ENCODE measurements at places on chromosomes 2 and 18.
A peak's percentile ranks its signal among the peaks of the same experiment; 100 is the strongest.

DNA sequence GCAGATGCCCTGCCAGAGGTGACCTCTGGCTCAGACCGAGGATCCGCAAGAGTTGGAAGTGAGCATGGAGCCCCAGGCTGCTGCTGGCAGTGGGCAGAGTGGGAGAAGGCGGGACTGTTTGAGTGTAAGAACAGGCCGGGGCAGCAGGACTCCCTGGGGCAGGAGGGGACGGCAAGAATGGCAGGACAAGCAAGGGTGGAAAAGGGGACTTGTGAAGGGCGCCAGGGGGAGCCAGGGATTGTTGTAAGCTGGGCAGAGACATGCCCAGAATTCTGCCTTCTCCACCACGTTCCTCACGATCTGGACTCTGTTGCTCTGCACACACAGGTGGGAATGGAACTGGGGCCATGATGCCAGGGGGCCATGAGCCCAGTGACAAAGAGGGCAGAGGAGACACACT, 72.3 kb upstream of the TMEM200C start:
- DNase-seq, result no peak

DNA sequence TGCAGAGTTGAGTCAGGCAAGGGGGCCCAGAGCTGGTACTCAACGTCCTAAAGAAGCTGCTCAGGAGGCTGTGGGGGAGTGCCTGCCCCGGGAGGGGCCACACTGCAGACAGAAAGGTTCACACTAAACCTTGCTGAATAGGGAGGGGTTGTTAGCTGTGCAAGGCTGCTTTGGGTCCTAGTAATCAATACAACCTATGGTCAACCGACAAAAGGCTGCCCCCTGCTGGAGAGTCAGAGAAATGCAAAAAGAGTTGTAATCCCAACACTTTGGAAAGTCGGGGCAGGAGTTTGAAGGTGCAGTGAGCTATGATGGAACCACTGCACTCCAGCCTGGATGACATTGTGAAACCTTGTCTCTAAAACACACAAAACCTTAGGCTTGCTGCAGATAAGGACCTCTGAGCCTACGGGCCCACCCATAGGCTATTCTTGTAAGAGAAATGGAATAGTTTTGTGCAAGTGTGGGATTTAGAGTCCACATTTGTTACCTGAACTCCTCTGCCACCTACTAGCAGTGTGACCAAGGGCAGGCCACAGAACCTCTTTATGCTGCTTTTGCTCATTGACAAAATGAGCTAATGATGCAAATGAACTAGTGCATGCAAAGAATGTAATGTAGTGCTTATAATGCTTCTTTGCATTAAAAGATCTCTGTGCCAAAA, 81.5 kb downstream of the PRPF40A start:
- no peak for DNase-seq

DNA sequence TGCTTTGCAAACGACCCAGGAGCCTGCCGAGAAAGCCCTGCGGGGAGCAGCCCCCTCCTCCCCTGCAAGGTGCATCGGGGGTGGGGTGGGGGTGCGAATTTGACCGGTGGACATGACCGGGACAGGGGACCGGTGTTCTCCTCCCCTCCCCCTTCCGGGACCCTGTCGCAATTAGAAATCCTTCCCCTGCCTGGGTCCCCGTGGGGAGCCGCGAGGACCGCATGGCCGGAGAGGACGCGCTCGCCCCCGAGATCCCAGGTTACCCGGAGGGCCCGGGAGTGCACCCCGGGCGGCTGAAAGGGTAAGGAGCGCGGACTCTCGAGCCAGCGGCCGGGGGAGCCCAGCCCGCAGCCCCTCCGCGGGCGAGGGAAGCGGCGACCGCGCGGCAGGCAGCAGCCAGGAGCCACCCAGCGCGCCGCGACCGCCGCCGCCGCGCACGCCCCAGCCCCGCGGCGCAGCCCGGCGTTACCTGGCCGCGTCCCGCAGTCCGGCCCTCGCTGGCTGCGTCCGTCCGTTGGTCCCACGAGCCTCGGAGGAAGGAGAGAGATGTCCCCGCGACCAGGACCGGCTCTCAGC, 482 bp downstream of the DLGAP1 start:
- DNase-seq, result no peak

DNA sequence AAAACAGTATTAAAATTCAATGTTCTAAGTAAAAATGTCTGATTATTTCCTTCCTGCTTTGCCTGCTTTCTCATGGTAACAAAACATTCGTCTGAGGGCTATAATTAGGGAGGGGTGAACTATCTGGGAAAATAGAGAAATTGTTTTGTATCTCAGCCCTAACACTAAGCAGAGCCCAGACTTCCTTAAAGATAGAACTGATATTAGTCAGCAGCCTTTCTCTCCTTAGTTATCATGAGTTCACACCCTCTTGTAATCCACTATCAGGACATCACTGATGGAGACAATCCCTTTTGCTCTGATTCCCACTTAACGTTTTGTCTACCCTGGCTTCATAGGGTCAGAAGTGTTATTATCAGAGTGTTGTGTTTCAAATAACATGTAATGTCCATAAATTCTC, 701.1 kb upstream of the ZEB2 start:
- DNase-seq, result no peak

DNA sequence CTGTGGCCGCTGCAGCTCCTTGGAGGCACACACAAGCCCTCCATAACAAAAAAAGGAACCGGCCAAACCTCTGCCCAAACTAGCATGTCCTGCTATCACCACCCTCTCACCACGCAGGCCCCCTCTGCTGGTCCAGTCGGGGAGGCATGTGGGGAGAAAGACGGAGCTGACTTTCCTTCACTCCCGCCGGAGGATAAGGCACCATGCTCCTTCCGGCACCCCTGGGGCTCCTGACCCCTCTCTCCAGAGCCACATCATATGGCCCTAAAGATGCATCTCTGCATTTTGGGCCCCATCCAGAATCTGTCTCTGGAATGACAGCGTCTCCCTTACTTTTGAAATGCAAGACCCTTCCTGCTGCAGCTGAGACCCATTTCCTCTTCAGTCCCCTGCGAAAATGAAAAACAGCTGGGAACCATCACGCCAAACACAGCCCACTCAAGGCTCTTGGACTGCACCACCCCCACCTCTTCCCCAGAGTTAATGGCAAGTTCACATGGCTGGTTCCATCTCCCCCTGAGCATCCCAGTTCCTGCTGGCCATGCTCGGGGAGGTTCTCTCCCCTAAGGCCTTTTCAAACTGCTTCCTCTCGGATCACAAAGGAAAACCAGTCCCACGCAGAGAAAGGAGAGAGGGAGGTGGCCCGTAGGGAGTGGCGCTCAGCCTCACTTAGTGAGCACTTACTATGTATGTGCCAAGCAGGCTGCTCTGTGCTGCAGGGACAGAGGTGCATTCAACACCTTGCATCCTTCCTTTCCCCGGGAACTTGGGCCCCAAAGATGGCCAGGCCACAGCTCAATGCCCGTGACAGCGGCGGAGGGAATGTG, 35.2 kb upstream of the MLPH start:
- no peak for DNase-seq

GRCh38 chr2:176704282-176704858, 435.1 kb downstream of the MTX2 start:
- no peak for DNase-seq

- no peak for DNase-seq
Measured at GRCh38 chr2:215787565-215788178, 225.7 kb downstream of the MREG start.

DNA sequence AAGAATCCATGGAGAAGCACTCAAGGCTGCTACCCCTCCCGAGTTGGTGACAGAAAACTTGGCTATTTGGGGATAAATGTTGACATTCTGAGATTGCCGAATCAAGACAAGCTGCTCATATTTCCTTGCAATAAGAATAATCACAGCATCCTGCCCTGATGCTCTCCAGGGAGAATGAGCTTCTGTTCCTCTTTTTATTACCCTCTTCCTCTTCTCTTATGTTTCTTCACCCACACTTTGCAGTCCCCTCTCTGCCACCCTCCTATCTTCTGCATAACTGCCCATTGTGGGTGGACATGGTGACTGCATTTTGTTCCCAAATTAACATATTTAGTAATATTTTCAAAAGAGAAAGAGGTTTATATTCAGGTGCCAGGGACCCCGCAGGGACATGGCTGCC, 11.9 kb upstream of the MSGN1 start:
- DNase-seq, result no peak

DNA sequence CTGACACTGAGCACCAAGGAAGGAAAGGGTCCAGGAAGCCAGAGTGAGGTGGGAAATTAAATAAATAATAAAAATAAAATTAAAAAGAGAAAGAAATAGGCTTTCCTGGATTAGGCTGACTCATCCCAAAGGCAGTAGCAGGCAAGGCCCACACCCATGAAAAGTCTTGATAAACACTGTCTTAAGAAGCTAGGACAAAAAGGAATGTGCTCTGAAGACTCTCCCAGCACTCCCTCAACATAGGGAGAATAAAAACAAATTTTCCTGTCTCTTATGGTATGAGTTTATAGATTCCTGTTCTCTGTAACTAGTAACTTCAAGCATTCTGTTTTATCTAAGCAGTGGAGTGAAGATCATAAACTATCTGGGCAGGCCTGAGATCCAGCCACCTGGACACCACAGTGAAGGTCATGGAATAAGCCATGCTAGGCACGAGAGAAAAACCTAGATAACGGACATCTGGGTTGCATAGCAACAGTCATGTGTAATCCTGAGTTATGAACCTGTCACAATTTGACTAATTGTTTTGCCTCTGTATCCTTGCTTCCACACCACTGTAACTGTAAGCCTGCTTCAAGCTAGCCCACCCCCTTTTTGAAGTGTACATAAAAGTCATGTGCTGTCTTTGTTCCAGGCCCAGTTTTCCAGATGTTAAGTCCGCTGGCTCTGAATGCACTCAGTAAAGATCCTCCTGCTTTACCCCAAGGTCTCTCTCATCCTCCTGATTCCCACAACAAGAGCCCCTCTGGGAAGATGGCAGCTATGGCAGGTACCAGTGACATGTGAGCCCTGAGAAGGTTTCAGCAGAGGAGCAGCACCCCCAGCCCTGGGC, 107.8 kb downstream of the NDUFA10 start:
- no peak for DNase-seq

GRCh38 chr18:5879479-5879882, 15.8 kb downstream of the TMEM200C start:
- DNase-seq, result peak; percentile 5

- no peak for DNase-seq
Measured at GRCh38 chr2:129922571-129923264, 56.7 kb upstream of the RAB6C start.

DNA sequence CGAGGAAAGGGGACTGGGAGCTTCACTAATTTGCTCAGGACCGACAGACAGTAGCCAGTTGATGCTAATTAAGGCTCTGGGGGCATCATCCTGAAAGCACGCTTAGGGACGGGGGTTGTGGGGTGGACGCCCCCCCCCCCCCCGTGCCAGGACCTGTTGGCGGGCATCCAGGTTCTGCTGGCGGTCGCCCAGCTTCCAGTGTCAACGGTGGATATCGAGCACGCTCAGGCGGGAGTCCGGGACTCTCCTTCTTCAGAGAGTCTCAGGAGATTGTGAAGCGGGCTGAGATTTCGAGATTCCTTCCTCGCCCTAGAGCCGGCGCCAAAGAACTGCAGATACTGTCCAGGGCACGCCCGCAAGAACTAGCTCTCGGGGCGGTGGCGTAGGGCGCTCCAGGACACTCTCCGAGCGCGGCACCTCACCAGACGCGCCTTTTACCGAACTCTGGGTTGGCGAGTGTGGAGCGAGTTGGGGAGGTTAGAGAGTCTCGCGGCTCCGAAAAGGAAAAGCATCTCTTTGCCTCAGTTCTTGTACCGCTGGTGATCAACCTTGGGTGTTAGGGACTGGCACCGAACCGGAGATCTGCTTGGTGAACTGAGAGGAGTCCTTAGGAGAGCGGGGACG, 5.6 kb downstream of the RAX start:
- no peak for DNase-seq

GRCh38 chr18:22411446-22411845, 6.3 kb downstream of the CTAGE1 start:
- no peak for DNase-seq

DNA sequence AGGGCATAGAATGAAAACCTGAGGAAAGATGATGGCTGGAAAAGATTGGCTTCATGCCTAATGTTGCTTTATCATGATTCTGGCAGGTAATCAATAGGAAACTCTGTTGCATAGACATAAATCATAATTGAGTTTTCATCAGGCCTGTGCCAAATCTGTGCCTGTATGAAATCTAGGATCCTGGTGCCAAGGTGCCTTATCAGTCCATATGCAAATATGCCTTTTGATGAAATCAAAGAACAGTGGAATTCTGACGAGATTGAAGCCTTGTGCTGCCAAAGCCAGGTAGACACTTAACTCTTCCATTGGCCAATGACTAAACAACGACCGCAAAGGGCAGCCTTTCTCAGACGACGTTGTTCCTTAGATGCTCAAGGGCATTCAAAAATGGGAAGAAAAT, 170.0 kb upstream of the CRIM1 start:
- no peak for DNase-seq

DNA sequence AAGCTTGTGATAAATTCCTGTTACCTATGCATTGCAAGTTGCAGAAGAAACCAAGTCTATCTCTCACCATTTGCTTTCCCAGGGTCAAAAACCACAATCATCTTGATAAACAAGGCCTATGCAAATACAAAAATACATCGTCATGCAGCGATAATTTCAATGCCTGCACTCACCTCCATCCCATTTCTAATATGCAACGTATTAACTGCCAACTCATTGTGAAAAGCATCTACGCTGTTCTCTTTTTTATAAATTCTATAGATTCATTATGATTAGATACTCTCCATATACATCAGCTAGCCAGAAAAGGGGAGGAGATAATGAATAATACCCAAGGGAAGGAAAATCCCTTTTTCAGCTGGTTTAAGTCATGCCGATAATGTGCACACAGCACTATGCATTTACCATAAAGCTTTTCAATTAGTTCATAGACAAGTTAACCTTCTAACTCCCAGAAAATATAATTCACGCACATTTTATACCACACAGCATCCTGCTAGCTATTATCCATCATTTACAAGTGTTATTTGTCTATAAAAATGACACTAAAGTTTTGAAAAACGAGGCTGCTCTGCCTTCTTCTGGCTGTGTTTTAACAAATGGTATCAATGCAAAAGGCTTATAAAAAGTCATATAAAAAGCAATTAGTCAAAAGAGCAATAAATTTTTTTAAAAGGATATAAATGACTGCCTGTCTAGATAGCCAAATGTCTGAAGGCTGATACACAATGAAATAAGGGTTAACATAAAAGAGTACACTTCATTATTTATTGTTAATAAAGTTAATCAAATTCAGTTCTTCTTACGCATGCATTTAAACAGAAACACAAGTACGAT, 77.6 kb downstream of the AFF3 start:
- DNase-seq, result no peak

- DNase-seq, result no peak
Measured at GRCh38 chr18:38611036-38611964, 1045.7 kb upstream of the CELF4 start.

GRCh38 chr2:118525346-118525745, 322.1 kb downstream of the EN1 start:
- peak; percentile 25 for DNase-seq

Data from HS-5 (cell line).